ENCODE measurements at places on chromosomes 11 and 22.

GRCh38 chr22:37243402-37244113, 511 bp downstream of the RAC2 start:
- no peak for DNase-seq

DNA sequence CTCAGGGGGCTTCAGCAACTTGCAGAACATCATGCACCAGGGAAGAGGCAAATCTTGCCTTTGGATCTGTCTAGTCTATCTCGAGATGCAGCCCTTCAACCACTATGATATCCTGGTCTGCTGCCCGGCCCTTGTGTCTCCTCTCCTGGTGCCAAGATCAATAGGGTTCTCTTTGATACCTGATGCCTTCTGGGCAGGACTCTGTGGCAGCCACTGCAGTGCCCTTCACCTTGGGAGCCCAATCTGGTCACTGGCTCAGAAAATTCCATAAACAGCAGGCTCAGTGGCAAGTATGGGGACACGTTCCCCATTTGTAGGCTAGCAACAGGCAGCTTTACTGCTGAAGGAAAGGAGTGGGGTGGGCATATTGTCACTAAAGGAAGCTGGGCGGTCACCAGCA, 23.4 kb downstream of the SYN3 start:
- no peak for DNase-seq

- no peak for DNase-seq
Observed at GRCh38 chr11:85827748-85828639, 17.1 kb upstream of the SYTL2 start.

DNA sequence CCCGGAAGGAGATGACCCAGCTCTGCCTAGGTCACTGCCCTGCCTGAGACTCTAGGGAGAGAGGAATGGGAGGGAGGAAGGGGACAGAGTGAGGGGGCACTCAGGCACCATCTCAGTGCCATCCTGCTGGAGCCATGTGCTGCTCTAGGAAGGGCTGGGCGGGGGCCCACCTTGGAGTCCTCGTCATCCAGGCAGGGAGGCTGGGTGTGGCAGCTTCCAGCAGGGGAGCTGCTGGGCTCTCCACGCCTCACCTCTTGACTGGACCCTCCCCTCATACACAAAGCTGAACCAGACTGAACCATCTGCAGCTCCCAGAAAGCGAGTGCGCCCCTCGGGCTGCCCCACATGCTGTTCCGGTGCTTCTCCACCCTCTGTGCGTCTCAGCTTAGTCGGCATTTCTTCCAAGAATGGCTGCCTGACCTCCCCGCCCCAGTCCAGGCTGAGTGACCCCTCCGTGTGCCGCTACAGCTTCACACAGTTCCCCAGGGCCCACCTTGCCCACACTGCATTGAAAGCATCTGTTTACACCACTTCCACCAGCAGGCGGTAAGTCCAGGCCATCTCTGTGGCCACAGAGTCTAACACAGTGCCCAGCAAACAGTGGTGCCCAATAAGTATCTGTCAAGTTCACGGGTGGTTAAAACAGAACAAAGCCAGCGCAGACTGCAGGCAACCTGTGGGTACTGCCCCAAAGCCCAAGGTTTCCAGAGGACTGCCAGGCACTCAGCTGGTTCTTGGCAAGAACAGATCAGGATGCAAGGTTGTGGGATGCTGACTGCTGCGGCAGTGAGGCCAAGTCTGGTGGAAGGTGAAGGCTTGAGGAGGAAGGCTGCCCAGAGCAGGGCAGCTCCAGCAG, 9.4 kb upstream of the TRIM29 start:
- no peak for DNase-seq

- DNase-seq, result peak; percentile 76
Observed at GRCh38 chr11:72221386-72222075, 3.0 kb upstream of the INPPL1 start.

DNA sequence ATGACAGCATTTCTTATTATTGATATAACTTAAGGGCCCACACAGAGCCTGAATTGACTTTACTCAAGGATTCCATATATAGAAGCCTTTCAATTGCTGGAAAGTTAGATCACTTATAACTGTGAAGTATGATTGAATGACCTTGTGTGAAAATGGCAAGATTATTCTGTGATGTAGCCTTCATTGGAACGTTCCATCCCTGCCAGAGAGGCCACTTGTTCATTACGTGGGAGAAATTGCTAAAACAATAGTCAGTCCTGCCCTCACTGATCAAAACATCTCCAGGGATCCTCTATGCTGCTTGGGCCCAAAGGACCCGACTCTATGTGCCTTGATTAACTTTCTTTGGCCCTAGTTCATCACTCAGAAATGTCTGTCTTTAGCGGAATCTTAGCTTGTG, 159.5 kb upstream of the BLID start:
- no peak for DNase-seq

DNA sequence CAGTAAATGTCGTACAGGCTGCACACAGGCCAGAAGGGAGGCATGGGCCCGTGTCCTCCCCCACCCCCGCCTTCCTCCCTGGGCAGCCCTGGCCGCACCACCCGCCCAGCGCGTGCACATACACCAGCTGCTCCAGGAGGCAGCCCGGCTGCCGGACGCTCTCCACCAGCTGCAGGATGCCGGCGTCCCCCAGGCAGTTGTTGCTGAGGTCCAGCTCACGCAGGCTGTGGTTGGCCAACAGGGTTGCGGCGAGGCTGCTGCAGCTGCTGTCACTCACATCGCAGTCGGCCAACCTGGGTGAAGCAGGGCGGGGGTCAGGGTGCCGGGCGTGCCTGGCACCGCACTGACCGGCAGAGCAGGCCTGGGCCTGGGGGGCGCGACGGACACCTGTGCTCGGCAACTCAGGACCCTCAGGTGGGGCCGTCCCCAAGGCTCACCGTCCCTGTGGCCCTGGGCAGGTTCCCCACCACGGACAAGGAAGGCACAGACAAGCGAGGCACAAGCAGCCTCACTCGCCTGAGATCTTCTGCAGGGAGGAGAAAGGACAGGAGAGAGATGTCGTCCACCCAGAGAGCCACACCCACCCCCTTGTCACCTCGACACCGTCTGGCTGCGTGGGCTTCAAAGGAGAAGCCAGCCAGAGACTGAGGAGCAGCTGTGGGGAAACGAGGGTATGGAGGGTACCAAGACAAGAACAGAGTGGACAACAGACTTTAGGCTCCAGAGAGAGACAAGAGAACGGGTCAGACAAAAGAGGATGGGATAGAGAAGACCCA, 12.1 kb downstream of the RNH1 start:
- no peak for DNase-seq

DNA sequence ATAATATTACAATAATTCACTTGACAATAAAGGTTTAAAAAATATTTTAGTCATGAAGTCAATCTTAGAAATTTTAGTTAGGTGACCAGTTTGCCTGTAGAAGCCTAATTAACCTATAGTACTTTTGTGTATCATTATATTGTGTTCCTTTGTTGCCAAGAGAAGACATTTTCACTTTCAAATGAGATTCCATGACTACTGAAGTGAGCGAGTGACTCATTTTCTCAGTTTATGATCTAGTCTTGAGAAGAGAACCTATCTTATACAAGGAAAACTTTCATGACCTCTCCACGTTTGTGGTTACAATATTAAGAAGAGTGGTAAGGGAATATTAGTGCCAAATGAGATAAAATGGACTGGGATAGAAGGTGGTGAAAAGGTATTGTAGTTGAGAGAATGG, 423.9 kb upstream of the CHORDC1 start:
- no peak for DNase-seq

- DNase-seq, result no peak
Observed at GRCh38 chr11:116916052-116916451, 78.6 kb upstream of the APOA1 start.

DNA sequence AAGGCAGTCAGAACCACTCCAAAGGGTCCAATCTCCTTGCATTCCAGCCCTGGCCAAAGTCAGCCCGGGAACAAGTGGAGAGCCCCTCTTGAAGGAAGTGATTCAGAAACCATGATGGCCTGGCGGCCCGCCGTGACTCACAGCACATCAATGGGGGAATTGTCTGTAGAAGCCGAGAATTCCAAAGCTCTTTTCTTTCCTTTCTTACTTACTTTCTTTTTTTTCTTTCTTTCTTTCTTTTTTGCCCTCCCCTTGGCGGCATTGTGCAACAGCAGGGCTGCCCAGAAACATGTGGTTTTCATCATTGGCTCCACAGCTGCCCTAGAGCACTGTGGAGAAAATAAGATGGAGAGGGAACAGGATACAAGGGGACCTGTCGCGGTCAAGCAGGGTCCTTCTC, 140.2 kb upstream of the TIMP3 start:
- DNase-seq, result peak; percentile 44

DNA sequence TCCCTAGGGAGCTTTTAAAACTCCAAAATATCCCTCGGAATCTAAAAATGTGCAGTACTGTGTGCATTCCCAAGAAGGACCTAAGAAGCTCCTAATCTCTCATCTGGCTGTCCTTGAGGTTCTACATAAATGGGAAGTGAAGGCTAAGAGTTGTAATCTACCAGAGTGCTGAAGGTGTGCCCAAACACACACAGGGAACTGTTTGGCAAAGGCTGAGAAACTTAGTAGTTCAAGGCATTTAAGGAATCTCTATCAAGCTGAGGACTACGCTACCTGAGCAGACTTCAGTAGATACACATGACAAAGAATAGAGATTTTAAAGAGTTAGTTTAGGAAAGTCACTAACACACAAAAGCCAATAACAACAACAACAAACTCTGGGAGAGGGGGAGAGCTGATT, 71.1 kb downstream of the TTC28 start:
- DNase-seq, result no peak

GRCh38 chr11:35464308-35464707, 45.0 kb upstream of the SLC1A2 start:
- no peak for DNase-seq

- peak; percentile 92 for DNase-seq
Observed at GRCh38 chr22:36385491-36386350, 2.0 kb downstream of the MYH9 start.

- DNase-seq, result peak; percentile 23
Observed at GRCh38 chr11:130449996-130450769, 1.7 kb downstream of the ADAMTS15 start.

DNA sequence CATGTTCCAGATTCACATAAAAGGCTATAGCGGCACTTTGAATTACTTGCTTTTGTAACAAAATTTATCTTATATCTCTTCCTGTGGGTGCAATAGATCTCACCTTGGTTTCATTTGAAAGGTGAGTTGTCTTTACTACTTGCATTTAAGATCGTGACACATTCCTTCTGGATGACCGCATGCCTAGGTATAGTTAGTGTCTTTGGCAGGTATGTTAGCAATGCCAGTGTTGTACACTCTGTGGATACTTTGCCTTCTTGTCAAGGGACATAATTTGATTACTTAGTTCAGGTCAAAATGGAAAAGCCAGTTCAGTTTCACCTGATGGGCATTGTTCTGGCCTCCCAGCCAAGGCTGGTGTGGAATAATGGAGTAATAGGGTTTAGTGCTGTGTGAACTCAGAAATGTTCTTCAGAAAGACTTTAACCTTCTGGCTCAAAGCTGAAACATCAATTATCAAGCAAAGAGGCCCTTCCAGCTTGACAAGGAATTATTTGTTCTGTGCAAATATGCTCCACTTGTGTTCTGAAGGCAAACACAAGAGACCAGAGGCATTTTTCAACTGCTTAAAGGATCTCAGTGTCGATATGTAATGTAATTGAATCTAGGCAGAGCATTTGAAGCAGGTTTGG, 64.6 kb downstream of the AMOTL1 start:
- DNase-seq, result no peak

- DNase-seq, result no peak
Observed at GRCh38 chr22:22731374-22731676, 86.9 kb downstream of the GGTLC2 start.

DNA sequence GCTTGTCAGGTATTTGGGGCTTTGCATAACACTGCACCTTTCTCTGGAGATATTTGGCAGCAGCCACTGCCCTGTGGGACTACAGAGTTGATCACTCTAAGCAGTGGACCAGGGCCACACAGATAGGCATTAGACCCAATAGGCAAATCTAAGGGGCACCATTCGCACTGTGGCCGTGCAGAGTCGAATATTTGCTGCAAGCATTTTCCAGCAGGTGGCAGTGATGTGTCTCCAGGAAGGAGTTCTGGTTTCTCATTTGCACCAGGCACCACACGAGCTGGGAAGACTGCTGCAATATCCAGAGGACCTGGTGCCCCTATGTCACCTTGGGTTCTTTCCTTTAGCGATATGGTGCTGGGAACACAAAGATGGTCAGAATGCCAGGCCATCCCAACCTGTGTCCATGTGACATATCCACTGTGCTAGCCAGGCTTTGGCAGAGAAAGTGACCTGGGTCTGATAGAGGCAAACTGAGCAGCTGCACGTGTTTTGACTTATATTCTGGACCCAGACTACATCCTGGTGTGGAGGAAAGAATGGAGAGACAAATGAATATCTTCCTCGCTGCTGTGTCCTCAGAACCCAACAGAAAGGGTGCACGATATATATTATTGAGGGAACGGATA, 318.7 kb downstream of the BUD13 start:
- peak; percentile 35 for DNase-seq

GRCh38 chr11:1731451-1732059, 18.8 kb downstream of the IFITM10 start:
- DNase-seq, result no peak

DNA sequence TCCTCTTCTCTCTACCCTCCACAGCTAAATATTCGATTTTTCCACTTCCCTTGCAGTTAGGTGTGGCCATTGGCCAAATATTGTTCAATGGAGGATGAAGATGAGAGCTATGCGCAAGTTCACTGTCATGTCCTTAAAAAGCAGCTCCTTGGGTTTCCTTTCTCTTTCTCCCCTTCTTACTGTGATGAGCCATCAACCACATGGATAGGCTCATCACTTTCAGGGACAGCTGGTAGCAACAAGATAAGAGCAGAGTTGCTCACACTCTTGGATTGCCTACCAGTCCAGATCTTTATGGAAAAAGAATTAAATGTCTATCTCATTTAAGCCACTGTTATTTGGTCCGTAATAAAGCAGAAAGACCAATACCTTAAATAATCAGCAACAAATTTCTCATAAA, 377.0 kb downstream of the DDX10 start:
- DNase-seq, result no peak

DNA sequence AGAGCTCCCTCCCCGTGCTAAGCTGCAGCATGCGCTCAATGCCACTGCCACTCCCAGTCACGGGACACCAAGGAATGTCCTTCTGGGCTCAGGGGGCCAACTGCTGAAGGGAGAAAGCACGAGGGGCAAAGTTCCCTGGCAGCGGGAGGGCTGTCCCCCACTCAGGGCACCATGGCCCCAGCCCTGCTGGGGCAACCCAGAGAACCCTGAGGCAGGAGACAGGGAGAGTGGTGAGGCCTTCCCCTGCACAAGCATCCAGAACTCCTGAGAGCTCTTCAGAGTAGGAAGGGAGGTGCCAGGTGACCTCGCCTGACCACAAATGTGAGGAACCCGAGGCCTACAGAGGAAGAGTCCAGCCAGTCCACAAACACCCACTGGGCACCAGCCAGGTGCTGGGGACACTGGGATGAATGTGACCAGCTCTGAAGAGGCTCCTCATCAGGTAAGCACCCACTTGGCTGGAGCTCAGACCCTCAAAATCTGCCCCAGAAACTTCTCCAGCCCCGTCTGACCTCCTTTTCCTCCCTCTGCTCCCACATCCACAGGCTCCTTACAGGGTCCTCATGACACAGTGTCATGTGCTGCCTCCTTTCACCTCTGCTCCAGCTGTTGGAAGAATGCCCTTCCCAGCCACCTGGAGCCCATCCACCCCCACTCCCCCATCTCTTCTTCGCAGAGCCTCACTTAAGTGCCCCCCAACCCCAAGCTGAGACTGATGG, 15.6 kb downstream of the GDPD5 start:
- DNase-seq, result no peak
